ENCODE measurements at places on chromosomes 3 and 15. TPM values are rescaled to one million over a fixed set of nuclear protein-coding genes. Genes with fewer than 3 reads are reported as not detected.

GRCh38 chr3:42533161-42533897 lies 30.9 kb downstream of the VIPR1 start:
- no peak for DNase-seq

DNA sequence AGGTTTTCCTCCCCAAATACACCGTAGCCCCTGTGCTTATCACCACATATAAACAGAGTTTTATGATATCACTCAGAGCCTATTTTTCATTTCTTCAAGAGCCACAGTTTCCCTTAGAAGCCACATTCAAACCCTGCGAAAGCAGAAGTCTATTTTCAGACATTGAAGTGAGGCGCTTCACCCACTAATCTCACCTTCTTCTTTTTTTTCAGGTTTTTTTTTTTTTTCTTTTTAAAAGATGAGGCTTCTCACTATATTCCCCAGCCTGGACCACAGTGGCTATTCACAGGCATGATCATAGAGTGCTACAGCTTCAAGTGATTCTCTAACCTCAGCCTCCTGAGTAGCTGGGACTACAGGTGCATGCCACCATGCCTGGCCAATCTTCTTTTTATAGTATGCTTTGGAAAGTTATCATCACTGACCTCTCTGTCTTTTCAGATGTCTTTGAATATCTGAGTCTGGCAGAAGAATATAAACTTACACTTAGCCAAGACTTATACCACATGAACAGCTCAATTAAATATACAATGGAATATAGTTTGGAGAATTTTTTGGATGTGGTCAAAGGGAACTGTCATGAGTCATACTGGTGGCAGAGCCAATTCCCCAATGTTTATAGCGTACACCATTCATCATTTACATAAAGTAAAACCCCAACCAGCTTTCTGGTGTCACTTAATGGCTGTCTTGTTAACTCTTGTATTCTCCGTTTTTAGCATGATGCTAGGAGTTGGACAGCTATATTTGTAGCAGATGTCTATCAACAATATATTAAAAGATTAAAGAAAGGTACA lies 59.7 kb upstream of the CCDC50 start:
- DNase-seq, result no peak

GRCh38 chr15:89492111-89492641 lies 4.2 kb downstream of the RHCG start:
- no peak for DNase-seq

The REC114 gene
- not detected for total RNA-seq

- no peak for DNase-seq
Observed at GRCh38 chr3:197847866-197848401, 56.9 kb downstream of the LRCH3 start.

- no peak for DNase-seq
Observed at GRCh38 chr15:50824514-50824913, 59.0 kb upstream of the SPPL2A start.

Measured in uterus (tissue), 4 donors.